Cerebellar nuclear complex (tissue), 1 donor: ENCODE measurements at places on chromosomes 13 and 19.

GRCh38 chr13:21606796-21607195 lies 2.8 kb upstream of the MICU2 start:
- no peak for DNase-seq

DNA sequence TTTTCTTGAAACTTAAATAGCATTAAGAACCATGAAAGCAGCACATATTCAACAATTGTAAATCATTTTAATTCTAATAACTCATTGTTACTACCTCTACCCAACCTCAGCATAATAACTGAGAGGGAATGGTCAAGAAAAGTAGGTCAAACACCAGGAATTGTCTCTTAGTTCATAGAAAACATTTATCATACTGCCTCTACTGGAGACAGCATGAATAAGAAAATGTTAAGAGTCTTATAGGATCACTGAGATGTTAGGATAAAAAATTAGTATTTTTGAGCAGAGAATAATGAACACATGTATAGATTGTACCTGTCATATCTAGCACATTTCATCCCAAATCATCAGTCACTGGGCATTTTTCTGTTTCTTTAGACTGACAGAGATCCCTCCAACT lies 515.3 kb downstream of the PCDH9 start:
- no peak for DNase-seq

GRCh38 chr13:20064128-20064527 lies 96.7 kb downstream of the GJA3 start:
- no peak for DNase-seq

- DNase-seq: no peak
Measured at GRCh38 chr19:57302727-57303401, 17.4 kb upstream of the ZNF543 start.

DNA sequence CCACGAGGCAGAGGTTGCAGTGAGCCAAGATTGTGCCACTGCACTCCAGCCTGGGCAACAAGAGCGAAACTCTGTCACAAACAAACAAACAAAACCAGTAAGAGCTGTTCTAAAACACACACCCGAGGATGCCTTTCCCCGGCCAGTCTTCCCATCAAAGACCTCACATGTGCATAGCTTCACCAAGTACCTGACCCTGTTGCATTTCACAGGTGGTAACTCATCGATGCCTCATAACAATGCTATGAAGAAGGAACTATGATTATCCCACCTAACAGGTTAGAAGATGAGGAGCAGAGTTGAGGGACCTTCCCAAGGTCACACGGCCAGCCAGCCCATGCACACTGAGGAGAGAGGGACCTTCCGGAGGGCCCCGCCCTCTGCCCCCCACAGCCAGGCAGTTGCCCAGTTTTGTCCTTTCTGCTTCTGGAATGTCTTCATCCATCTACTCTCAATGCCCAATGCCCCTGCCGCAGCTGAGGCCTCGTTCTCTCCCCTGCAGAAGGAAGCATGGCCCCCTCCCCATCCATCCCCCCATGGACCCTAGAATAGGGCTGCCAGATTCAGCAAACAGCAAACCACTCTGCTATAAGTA lies 16.8 kb upstream of the LENG8 start:
- no peak for DNase-seq

DNA sequence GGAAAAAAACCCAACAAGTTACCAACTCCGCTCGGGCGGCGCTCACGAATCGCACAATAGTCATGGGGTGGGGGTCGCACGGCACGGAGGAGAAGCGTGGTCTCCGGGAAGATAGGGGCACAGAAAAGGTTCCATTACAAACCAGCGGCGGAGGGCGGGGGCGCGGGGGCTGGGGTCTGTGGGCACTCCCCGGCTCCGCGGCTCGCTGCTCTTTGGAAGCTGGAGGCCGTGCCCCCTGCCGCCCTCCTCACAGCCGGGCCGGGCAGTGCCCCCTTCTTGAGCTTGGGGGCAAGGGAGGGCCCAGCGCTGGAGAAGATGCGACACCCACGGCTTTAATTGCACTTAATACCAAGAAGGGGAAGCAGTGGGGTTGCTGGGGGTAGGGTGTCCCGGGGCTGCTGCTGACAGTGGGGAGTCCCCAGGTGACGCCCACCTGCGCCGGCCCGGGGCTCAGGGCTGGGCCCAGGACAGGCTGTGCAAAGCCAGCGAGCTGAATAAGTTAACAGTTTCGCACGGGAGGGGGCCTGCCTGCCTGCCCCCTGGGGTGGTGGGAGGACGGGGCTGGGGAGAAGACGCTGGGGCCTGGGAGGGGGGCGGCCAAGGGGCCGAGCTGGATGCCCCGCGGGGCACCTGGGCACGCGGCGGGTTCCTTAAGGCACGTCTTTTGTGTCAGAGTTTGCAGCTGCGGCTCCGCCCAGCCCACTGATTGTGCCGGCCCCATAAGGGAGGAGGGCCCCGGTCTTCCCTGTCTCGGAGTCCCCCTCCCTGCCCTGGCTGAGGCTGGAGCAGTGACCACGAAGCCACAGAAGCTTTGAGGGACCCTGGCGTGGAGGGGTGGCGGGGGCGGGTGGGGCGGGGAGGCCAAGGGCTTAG lies 9.8 kb downstream of the DCAF15 start:
- no peak for DNase-seq

DNA sequence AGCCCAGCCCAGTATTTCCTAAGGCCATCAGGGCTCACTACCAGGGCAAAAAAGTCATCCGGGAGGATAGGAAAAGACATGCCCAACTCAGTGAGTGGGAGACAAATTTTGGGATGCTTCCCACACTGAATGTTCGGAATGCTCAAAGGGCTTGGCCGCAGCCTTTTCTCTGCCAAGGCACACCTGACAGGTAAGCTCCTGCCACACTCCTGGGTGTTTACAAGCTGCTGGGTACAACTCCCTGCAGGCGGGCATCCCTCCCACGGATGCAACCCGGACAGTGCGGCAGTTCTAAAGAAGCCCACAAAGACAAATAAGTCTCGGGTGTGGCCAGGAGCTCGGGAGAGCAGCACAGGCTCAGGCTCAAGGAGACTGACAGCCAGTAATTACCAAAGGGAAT lies 28.1 kb downstream of the SLC7A1 start:
- DNase-seq: no peak

- no peak for DNase-seq
Measured at GRCh38 chr19:1672038-1672768, 19.8 kb upstream of the TCF3 start.

DNA sequence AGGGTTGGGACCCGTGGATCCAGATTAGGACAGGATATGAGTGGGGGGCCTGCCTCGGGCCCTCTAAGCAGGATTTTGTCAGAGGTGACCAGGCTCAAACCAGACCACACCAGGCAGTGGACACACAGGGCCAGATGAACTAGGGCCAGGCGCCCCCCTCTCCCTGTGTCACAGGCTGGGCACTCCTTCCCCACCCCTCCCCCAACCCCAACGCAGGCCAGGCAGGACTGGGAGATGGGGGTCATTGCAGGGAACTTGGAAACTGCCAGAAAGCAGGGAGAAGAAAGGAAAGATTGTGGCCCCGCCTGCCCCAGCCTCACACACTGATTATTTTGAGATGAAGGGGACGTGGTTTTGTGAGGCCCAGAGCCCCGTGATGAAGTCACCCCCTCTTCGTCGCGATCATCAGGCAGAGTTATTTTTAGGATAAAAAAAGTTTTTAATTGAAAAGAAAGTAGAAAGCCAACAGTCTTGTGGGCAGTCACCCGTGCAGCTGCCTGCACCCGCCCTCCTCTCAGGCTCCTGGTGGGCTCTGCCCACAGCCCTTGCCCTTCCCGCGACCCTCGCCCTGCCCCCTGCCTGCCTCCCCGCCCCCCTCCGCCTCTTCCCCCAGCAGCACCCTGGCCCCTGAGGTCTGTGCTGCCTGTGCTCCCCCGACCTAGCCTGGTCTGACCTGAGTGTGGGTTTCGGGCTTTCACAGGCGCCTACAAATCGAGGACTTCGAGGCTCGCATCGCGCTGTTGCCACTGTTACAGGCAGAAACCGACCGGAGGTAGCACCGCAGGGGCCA lies 1.9 kb upstream of the YJEFN3 start:
- no peak for DNase-seq

DNA sequence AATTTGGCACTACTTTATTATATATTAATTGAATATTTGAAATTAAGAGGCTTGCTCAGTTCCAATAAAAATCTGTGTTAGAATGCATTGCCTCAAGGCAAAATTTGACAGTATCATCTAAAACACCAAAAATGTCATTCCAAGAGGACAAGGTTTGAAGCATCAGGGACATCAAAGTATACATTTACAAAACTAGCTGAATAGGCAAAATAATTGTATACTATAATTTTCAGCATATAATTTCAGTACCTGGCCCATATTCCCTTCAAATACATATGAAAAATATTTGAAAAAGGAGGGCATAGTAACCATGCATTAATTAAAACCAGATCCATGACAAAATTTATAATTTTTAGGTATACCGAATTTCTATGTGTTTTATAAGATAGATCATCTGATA lies 963.8 kb downstream of the PCDH9 start:
- no peak for DNase-seq
